ENCODE measurements at places on chromosomes 16 and 17.

GRCh38 chr17:9218064-9218635, 196.8 kb downstream of the NTN1 start:
- DNase-seq, result no peak

DNA sequence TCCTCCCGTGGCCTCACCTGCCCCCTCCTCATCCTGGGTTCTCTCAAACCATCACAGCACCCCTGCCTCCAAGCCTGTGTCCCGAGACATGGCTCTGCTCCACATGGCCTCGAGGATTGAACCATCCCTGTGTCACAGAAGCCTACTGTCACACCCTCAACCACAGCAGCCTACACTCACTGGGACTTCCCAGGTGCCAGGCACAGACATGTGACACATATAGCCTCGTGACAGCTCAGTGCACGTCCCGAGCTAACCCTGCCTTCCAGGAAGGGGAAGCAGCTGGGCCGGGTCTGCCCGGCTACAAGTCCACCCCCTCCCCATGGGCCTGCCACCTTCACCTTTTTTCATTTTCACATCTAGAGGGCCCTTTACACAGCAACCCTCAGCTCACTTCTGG, 238.3 kb downstream of the CPPED1 start:
- DNase-seq, result no peak

GRCh38 chr16:72481419-72481818, 309.5 kb upstream of the PMFBP1 start:
- no peak for DNase-seq

DNA sequence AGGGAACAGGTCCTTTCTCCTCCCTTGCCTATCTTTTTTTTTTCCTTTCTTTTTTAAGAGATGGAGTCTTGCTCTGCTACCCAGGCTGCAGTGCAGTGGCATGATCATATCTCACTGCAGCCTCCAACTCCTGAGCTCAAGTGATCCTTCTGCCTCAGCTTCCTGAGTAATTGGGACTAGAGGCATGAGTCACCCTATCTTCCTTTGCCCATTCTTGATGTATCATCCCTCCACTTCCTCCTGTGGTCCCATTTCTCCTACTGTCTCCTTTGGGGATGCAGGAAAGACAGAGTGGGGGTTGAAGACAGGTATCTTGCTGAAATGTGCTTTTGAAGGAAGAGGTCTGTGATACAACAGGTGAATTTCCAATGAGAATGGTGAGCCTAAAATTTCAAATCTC, 5.5 kb downstream of the MYO19 start:
- peak; percentile 22 for DNase-seq

- no peak for DNase-seq
Observed at GRCh38 chr17:56917559-56918296, 3.9 kb upstream of the TRIM25 start.

GRCh38 chr16:1026784-1027500, 45.4 kb downstream of the SOX8 start:
- DNase-seq, result no peak

GRCh38 chr17:83051396-83052240, 27.8 kb upstream of the METRNL start:
- DNase-seq, result peak; percentile 78

GRCh38 chr16:2811703-2812471, 5.2 kb upstream of the PRSS21 start:
- no peak for DNase-seq
